ENCODE measurements at places on chromosomes 12 and 14.

- DNase-seq: no peak
Measured at GRCh38 chr12:124884587-124885438, 21.1 kb upstream of the SCARB1 start.

DNA sequence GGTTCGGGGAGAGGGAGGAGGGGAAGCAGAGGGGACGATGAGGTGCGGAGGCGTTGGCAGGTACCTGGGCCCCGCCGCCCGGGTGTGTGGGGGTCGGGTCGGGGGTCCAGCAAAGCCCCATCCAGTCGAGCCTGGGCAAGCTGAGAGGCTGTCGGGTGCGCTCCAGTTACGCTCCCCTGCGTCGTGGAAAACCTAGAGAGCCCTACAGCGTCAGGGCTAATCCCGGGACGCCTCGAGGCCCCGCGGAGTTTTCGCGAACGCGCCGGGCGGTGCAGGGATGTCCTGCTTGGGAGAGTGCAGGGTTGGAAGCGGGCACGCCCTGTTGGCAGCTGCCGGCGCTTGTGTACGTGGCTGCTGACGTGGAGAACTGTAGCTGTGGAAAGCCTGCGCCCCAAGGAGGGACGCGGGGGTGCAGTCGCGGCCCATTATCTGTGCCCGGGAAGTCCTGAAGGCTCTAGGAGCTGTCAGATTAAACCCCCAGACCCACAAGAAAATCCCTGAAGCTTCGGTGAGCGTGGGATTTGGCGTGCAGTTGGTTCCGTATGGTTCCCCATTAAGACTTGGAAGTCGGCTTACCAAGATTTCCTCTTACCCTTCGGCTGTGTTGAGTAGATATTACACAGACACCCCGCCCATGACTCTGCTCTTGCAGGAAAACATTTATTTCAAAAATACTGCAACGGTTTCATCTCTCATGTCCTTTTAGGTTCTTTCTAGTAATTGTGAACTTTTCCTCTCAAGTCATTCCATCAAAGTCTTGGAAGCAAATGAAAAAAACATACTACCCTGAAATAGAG, 11.3 kb upstream of the SLC38A2 start:
- peak; percentile 92 for DNase-seq

- DNase-seq: no peak
Measured at GRCh38 chr12:51950682-51951198, 759 bp upstream of the ACVR1B start.

- DNase-seq: peak; percentile 62
Measured at GRCh38 chr14:49497725-49498348, 88.3 kb downstream of the RPS29 start.

DNA sequence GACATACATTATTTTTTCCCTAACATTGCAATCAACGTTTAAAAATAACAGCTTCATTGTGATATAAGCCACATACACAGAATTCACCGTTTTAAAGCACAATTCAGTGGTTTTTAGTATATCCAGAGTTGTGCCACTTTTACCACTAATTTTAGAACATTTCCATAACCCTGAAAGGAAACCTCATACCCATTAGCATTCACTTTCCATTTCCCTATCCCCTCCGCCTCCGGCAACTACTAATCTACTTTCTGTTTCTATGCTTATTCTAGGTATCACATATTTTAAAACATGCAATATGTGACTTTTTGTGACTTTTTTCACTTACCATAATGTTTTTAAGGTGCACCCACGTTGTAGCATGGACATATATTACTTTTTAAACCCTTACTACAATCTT, 55.6 kb upstream of the ISM2 start:
- DNase-seq: no peak

DNA sequence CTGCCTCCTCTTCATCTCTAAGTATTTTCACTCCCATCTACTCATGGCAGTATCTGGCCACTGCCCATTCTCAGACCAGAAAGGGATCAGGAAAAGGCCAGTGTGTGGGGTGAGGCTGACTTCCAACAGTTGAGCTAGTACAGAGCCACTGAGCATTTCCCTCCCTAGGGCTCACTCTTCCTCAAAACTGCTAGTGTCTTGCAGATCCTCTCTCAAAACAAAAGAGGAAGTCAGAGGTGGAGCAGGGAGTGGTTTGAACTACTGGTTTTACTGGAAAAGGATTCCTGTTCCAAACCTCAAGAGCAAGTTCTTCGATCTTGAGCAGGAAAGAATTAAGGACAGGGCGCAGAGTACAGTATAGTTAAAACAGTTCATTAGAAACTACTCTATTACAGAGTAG, 11.7 kb upstream of the RNASE10 start:
- DNase-seq: no peak

- DNase-seq: no peak
Measured at GRCh38 chr12:126114441-126114840, 1049.2 kb downstream of the AACS start.

DNA sequence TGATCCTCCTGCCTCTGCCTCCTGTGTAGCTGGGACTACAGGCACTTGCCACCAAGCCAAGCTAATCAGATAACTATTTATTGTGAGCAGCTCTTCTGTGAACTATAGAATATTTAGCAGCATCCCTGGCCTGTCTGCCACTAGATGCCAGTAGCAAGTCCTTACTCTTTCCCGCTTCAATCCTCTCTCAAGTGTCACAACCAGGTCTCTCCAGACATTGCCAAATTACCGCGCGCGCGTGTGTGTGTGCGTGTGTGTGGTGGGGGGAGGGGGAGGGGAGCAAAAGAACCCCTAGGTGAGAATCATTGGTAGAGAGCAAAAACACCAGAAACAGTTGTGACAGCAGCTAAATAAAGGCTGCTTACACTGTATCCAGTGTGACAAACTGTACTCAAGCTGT, 49.9 kb downstream of the PPP2R5E start:
- peak; percentile 40 for DNase-seq

DNA sequence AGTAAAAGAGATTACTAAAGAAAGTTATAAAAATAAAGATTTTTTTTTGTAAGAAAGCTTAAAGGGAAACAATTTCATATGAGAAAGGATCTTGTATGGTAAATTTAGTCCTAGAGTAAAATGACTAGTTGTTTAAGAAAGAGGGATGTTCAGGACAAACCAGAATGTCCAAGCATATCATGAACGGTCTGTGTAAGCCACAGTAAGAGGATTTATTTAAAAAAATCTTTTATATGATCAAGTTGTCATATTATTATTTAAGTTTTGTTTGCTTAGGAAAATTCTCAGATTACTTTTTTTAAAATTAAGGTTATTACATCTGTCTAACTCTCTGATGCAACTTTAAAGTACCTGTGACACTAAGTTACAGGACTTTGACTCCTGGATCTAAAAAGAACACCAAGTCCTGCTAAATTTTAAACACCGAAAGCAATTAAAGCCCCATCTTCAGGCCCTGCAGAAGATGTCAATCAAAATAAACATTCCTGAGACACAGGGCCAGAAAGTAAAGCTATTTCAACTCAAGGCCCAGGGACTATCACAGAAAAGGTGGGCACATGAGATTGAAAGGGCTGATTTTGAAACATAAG, 17.3 kb upstream of the CCDC196 start:
- DNase-seq: no peak

- no peak for DNase-seq
Measured at GRCh38 chr14:92704036-92704804, 44.2 kb downstream of the LGMN start.

DNA sequence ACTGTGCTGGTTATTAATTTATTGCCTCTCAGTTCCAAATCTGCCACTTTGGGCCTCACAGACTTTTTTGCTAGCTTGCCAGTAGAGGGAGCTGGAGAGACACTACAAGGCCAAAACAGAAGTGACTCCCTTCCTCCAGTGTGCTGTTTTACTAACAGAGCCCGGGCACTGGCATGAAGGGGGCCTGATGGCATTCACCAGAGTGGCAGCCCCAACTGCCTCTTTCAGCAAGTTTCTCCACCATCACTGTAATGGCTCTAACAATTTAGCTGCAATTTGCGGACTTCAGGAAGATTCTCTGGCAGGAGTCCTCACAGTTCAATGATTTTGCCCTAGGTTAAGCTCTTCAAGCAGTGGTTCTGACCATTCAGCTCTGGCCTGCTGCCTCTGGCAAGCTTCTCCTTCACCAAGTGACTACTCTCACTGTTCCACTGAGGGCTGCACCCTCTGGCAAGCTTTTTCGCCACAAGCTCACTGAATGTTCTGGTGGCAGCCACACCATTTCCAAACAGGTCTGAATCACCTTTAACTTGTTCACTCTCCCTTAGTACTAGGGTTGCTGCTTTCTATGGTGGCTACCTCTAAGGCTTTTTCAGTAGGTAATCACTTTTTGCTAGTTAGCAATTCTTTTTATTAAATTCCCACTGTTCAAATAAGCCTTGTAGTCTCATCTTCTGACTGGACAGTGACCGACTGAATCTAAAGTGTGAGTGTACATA, 104.9 kb downstream of the ZC3H14 start:
- DNase-seq: peak; percentile 75

DNA sequence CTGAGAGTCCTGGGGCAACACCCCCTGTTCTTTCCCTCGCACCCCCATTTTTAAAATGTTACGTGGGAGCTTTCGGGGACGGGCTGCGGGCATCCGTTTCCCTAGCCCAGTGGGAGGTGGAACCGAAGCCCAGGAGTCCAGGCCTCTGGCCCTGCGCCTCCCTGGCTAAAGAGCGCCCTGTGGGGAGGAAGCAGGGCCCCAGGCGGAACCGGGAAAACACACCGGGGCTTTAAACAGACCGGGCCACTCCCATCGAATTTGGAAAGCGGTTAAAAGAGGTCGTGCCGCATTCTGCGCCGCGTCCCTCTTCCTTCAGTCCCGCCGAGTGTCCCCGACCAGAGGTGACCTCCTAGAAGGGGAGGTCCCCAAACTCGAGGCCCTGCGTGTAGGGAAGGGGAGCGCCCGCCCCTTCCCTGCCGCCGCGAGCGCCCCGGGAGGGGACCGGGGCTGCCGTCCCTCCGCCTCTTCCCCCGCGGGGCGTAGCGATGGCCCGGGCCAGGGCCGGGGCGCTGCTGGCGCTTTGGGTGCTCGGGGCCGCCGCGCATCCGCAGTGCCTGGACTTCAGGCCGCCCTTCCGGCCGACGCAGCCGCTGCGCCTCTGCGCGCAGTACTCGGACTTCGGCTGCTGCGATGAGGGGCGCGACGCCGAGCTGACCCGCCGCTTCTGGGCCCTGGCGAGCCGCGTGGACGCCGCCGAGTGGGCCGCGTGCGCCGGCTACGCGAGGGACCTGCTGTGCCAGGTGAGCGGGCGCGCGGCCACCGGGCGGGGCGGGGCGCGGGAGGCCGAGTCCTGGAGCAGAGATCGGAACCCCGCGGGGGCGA, at the start of gene HHIPL1:
Gene HHIPL1 (plus strand): TSS at position 407 of the 822 bp plus-strand sequence. CDS start 79 bp downstream, at position 486.
- DNase-seq: peak; percentile 47
